ENCODE measurements at places on chromosomes 6 and 20.

DNA sequence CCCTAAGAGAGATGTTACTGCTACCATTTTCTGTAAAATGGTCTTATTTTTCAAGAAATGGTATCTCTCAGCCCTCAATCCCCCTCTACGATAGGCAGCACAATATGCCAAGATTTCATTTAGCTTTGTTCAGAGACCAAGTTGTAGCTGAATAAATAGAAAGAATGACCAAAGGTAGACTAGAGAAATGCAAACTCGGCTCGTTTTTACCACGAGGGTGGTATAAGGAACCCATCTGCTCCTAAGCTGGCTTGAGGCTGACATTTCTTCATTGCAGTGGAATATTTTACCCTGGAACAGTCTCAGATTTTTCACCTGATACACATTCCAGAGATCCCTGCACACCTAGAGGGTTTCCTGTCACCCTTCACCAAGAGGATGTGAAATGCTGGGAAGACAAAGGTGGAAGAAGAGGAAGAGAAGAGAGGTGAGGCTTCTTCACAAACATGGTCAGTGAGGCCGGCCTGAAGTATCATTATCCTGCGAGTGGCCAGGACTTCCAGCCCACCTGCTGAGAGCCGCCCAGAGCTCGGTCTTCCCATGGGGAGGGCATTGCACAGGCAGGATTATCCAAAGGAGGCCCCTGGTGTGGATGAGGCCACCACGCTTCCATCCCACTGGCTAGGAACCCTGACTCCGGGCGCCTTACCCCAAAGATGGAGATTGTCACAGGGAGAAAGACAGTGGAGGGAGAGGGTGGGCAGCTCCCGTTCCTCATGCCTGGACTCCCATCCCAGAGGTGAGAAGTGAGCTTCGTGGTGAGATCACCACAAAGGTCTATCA is 57.1 kb upstream of the AFDN start:
- no peak for DNase-seq

DNA sequence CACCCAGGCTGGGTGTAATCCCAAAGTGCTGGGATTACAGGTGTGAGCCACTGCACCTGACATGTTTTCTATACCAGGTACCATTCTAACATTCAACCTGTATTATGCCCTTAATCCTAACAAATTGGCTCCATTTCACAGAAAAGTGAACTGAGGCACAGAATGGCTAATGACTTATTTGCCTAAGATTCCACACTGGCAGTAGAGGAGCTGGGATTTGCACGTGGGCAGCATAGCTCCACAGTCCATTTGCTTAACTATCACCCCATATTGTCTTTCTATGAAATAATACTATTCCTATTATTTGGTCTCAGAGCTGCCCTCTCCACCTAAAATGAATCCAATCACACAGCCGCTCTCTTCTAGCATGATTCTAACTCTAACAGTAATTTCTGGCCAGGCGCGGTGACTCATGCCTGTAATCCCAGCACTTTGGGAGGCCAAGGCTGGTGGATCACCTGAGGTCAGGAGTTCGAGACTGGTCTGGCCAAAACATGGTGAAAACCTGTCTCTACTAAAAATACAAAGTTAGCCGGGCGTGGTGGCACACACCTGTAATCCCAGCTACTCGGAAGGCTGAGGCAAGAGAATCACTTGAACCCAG is 23.3 kb upstream of the MYMX start:
- no peak for DNase-seq

- no peak for DNase-seq
Observed at GRCh38 chr6:111911428-111911827, 38.2 kb upstream of the FYN start.

- no peak for DNase-seq
Observed at GRCh38 chr6:148212366-148212765, 130.3 kb upstream of the SASH1 start.

DNA sequence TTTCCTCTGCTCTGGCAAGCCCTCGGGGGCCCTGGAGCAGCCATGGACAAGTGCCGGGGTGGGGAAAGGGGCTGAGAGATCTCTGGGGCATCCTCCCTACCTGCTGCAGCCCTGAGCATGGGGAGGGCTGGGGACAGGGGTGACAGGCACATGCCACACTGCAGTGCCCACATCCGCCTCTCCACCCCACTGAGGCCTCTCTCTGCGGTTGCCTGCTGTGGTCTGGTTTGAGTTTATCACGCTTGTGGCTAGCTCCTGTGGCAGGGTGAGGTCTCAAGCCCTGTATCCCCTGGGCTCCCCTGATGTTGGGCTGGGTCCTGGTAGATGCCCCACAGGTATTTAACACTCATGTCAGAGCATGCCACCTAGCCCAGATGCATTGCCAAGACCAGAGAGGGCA is 52.9 kb upstream of the MLN start:
- peak; percentile 45 for DNase-seq

DNA sequence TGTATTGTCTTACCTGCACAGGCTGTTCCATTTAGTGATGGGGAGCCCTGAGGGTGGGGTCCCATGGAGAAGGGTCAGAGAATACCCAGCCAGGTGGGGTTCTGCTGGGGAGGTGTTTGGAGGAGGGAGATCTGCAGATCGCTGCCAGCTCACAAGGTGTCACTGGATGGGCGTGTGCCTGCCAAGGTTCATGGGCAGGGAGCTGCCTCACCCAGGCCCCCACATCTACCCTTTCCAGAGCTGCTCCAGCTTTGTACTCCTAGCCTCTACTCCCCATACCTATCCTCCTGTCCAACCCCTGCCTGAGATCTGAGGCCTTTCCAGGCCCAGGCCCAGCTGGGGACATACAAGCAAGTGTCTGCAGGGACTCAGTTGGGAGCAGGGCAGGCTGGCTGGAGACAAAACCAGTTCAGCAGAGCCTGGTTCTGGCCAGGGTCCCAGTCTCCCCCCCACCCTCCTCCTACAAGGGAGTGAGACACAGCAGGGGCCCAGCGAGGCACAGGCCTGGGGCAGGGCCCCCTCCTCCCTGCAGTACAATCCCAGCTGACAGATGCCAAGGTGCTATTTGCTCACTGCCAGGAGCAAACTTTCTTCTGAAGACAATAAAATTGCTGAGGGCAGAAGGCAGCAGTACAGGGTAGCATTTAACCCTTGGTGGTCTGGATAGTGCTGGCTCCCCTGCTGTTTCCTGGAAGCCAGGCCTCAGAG is 19.7 kb downstream of the SPDEF start:
- no peak for DNase-seq

GRCh38 chr6:146890644-146891434 is 292.1 kb downstream of the ADGB start:
- DNase-seq = no peak

GRCh38 chr20:57409316-57409671 is 18.1 kb downstream of the RBM38 start:
- no peak for DNase-seq

DNA sequence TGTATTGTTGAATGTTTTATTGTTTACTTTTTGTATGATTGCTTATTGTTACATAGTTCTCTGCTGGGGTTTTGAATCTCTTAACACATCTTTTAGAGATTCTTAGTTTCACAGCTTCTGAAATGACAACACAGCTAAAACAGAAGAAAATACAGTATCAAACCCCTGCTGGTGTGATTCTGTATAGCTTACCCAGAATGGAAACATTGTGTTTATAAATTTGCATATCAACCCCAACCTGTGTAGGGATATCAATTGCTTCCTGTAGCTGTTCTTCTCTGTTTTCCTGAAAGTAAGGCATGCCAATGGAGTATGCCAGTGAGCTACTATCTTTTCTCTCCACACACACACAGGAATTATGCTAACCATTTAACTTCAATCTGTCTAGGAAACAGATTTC is 64.3 kb upstream of the ID4 start:
- DNase-seq = no peak

- no peak for DNase-seq
Observed at GRCh38 chr20:22814471-22815205, 220.5 kb upstream of the SSTR4 start.

DNA sequence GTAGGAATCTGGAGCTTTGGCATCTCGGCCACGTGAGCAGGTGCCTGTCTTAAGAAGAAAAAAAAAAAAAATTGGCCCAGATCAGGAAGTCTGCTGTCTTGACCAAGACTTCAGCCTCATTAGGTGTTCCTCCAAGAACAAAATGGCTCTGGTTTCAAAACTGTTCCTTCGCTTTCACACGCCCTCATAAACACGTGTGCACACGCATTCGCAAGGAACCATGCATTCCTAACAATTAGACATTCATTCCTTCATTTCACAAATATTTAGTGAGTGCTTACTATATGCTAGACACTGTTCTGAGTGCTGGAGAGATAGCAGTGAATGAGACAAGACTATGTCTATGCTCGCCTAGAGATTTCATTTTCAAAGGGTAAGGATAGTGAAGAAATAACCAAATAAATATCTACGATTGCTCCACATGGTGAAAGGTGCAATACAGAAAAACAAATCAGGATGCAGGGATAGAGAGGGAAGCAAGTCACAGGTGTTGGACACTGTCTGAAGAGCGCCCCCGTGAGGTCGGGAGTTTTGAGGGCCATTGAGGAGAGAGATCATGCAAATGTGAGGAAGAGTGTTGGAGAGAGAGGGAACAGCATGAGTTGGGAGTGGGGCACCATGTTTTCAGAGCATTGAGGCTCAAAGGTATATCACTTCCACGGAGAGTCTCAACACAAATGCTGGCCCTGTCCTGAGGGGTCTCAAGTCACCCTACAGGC is 53.3 kb downstream of the CCDC170 start:
- no peak for DNase-seq

GRCh38 chr20:19382386-19383340 is 170.2 kb downstream of the SLC24A3 start:
- no peak for DNase-seq

DNA sequence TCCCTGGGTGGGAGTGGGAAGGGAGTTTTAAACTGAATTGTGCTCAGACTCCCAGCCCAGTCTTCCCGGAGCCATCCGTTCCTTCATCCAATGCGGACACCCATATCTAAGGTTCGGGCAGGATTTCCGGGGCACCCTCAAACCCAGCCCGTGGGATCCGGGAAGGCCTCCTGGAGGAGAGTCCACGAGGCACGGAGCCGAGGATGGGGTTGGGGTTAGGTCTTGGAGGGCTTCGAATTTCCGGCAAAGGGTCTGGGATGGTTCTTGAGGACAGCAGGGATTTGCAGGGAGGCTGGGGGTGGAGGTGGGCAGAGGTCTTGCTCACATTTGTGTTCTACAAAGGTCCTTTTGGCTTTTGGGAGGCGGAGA is 49.5 kb upstream of the SLC32A1 start:
- no peak for DNase-seq

- peak; percentile 21 for DNase-seq
Observed at GRCh38 chr6:7914991-7915789, 4.6 kb upstream of the TXNDC5 start.

DNA sequence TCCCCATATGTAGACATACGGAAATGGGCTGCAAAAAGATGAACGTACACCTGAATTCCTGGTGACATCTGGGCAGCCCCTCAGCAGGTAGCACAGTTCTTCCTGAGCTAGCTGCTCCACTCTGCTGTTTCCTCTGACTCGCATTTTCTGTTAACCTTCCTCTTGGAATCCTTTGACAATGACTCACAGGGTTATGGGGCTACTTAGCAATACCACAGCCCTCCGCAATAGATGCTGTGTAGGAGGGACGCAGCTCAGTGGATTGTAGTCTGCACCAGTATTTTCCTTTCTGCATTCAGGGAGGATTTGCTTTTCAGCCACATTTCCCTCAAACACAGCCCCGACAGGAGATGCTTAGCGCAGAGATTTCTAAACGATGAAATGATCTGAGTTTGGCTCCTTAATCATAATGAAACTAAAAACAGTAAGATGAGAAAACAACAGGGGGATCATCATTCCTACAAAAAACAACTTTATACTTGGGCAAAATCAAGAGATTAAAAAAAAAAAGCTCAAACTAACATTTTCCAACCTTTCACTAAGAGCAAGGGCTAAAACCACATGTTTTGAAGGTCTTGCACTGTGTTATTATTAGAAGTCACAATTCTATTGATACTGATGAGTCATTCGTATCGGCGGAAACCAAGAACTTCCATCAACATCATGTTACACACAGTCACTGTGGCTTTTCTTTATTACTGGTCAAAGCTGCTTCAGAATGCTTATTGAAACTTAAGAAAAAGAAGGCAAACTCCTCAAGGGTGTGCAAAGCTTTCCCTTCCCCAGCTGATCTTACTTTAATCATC is 12.2 kb downstream of the BACH2 start:
- no peak for DNase-seq

DNA sequence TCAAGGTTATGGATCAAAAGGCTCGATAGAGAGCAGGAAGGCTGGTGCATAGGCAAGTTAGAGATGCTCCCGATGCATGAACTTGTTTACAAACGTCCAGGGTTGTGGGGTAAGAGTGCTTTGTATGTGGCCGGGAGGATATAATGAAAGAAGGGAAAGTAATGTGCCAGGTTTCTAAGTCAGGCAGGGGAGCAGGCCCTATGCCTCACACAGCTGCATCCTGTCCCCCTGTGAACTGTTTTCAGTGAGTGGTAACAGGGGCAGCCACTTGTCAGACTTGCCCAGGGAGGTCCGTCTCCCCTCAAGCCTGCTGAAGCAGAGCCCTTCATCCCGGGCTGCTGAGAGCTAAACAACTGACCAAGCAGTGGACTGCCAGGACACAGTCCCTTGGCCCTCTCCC is 19.4 kb downstream of the KCNK5 start:
- no peak for DNase-seq

GRCh38 chr6:31203345-31203979 is 33.0 kb upstream of the POU5F1 start:
- DNase-seq = peak; percentile 59

DNA sequence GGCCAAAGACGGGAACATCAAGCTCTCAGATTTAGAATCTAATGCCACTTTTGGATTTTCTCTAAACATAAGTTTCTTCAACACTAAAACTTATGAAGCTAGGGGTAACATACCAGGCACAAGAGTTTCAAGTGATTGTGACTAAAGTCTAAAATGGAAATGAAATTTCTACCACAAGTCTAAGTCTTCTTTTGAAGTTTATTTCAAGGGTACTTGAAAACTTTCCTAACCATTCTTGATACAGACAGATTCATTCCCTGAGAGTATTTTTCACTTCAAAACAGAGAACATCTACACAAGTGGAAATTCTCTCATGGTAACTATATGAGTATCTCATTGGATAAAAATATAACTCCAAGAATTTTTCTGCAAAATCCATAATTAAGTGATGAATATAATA is 56.2 kb downstream of the BTBD9 start:
- DNase-seq = no peak

DNA sequence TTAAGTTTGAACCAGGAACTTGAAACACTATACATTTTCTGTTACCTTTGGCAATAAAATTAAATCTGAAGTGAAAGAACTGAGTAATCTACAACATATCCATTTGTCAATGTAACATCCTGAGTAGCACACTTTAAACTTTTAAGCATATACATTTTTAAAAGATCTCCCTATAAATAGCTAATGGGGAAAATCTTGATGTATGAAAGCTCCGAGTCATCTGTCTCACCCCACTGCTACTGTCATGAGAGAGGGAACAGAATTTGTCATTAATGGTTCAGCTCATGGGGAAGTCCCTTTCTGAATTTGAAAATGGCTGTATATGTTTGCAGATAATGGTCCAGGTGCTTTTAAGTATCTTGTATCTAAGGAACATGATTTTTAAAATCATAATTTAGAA is 55.2 kb upstream of the NOX3 start:
- no peak for DNase-seq

DNA sequence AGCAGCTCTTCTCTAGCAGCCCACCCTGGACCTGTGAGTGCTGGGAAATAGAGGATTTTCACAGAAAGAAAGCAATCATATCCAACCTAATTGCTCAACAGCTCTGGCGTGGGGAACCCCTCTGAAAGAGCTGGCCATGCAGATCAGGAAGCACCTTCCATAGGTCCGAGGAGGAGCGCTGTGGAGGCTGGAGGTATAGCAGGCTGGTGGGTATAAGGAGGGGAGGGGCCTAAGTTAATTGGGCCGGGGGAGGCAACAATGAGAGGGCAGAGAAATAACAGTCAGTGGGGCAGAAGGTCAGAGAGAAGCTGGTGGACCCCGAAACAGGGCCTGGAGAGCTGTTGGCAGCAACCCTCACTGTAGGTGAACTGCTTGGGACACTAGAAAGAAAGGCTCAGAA is 40.8 kb downstream of the SNRNP48 start:
- no peak for DNase-seq
